ENCODE measurements at places on chromosomes 3 and 15.
A peak's percentile ranks its signal among the peaks of the same experiment; 100 is the strongest.

- peak; percentile 81 for DNase-seq
Observed at GRCh38 chr3:172153335-172153861, 114.0 kb downstream of the FNDC3B start.

- no peak for DNase-seq
Observed at GRCh38 chr3:56971816-56972215, 88.6 kb upstream of the SPATA12 start.

DNA sequence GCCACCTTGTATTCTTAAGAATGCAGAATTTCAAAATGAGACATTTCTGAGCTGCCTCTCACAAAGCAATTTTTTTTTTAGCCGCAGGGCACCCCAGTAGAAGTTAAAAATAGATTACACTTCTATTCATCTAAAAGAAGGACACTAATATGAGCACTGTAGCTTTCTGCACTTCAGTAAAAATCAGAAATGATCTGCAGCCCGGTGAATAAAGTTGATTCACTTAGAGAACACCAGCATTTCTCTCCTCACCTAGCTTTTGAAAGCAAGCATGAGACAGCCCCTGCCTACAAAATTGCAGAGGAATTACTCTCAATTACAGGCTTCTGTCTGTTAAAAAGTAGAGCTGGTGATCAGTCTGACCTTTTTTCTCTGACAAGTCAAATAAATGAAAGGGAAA is 1062.4 kb downstream of the FHIT start:
- no peak for DNase-seq

DNA sequence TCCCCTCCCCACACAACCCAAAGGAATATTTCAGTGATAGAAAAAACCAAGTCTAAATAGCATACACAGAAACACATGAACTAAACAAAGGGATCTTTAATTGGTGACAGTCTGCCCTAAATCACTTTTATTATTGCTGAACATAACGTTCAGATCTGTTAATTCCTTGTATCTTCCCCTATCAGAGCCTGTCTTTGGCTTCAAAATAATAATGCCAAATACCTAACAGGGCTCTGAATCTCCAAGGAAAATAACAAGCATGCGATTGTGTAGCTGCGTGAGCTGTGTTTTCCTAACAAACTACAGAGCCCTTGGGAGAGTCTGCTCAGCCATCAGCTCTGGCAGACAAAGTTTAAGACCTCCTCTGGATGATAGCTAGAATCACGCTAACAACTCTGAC is 1010.1 kb downstream of the ROBO1 start:
- no peak for DNase-seq

GRCh38 chr3:103247459-103247858 is 812.6 kb downstream of the ZPLD1 start:
- DNase-seq: no peak

GRCh38 chr3:193594946-193595689 is 2.1 kb downstream of the OPA1 start:
- DNase-seq: peak; percentile 8

- DNase-seq: peak; percentile 70
Observed at GRCh38 chr15:56040081-56041035, 46.9 kb upstream of the NEDD4 start.

- DNase-seq: no peak
Observed at GRCh38 chr3:23909341-23909740, 7.4 kb downstream of the NKIRAS1 start.

GRCh38 chr15:78842519-78842918 is 30.2 kb upstream of the MORF4L1 start:
- DNase-seq: no peak

DNA sequence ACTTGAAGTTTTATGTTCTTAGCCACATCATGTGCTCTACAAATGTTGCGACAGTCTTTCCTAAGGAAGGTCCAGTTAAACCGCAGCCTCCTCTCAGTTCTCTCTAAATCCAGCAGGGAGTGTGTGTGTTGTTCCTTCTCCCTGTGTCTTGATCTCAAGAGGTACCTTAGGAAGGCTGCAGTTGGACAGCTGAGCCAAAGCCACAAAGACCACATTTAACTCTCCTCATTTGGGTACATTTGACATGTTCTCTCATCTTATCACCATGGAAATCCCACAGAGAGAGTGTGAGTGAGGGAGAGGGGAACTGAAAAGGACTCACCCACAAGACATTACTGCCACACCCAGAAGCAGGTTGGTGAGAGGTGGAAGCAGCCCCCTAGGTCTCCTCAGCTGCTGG is 79.5 kb downstream of the CD200R1L start:
- DNase-seq: peak; percentile 74

GRCh38 chr3:46906471-46907058 is 29.0 kb downstream of the PTH1R start:
- DNase-seq: no peak

DNA sequence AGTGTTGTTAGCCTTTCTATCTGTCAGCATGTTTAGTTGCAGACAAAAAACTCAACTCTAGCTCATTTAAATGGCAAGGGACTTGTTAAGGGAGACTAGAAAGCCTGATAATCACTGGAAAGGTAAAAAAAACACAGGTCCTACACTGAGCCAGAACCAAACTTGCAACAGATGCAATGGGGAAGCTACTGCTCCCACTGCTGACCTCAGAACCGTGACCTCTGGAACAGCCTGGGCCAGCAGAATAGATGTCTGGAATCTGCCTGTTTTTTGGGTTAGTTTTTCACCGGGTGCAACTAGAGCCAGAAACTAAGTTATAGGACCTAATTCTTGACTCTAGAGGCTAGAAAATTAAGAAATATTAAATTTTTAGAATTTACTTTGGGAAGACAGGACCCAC is 32.5 kb upstream of the ARL14 start:
- DNase-seq: no peak

DNA sequence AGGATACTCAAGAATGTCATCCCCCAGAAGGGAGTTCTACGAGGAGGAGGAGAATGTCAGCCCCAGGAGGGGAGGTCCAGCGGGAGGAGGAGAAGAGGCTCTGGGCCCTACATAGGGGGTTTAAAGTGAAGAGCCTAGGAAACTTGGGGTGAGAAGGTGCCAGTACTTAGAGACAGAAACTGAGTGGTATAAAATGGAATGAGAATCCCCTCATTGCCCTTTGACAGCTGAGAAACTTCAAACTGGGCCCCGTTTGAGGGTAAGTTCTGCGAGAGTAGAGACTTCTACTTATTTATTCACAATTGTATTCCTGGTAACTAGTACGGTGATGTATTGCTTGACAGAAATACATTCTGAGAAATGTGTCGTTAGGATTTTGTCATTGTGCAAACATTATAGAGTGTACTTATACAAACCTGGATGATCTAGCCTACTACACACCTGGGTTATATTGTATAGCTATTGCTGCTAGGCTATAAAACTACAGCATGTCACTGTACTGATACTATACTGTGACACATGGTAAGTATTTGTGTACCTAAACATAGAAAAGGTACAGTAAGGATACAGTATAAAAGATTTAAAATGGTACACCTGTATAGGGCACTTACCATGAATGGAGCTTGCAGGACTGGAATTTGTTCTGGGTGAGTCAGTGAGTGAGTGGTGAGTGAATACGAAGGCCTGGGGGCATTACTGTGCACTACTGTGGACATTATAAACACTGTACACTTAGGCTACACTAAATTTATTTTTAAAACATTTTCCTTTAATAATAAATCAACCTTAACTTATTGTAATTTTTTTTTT is 62.0 kb downstream of the TSC22D2 start:
- no peak for DNase-seq

GRCh38 chr15:88900309-88900981 is 5.1 kb upstream of the HAPLN3 start:
- peak; percentile 7 for DNase-seq

DNA sequence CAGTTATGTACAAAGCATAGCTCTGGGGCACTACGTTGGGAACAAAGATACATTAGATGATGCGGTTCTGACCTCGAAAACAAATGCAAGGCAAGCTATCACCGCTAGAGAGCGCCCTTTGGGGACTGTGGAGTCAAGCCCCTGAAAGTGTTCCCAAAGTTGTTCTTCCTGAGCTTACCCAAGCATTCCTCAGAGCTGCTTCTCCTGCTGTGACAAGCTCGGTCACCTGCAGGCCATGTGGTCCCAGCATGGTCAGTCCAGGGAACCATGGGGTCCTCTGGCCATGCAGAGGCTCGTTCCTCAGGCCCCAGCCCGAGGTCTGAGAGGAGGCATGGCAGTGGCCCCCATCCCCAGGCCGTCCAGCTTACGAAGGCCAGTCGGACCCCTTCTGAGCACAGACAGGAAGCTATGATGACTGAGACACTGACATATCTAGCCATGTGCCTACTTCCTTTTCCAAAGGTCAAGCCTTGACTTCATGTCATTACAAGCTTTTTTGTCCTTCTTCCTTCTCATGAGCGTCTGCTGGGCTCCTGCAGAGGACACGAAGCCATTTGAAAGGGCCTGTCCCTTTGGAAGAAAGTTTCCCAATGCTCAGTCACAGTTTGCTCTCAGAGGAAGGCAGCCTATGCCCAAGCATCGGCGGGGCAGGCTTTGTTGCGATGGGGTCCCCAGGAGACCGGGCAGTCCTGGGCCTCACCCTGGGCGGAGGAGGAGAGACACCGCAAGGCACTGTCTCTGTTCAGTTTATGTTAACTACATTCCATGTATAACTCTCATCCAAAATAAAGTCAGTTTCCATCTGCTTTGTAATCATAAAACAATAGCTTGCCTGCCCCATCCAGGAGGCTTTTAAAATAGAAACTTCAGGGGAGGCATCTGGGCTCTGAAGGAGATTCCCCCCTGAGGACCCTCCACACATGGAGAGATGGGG is 79.3 kb downstream of the ATP10A start:
- DNase-seq: peak; percentile 61

GRCh38 chr3:53216723-53217122 is 39.1 kb downstream of the TKT start:
- DNase-seq: no peak
